ENCODE measurements at places on chromosomes 1 and 21.

DNA sequence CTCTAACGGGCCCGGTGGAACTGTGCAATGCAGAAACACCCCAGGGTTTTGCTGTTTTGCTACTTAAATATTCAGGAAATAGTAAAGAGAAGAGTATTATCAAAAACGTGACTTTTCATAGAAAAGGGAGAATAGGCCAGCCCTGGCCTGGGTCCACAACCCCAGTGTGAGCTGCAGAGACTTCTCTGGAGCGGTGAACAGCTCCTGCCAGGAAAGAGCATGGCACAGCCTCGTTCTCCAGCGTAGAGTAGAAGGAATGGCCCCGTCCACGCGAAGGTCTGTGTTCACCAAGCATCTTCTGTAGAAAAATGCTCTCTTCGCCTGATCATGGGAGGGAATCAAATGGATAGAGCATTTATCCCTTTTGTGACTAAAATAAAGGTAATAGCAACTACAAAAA, 51.4 kb downstream of the PDE9A start:
- DNase-seq, result no peak

GRCh38 chr1:230745071-230745470, 2.1 kb upstream of the CAPN9 start:
- DNase-seq, result no peak

DNA sequence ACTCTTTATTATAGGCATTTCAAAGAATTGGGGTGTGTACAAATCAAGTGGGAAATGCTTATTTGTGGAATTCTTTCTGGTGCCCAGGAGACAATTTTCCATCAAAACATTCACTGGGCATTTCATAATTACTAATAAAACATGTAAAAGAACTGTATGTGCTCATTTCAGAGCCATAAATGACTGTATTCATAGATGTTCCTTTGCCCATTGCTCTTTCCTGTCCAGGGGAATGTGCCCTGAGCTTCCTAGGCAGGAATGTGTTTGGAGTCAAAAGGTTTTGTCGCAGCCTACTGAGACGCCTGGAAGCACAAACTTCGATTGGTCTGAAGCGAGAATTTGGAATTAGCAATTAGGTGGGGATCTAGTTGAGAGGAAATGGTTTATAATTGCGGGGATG, 43.7 kb upstream of the EXOSC10 start:
- no peak for DNase-seq

DNA sequence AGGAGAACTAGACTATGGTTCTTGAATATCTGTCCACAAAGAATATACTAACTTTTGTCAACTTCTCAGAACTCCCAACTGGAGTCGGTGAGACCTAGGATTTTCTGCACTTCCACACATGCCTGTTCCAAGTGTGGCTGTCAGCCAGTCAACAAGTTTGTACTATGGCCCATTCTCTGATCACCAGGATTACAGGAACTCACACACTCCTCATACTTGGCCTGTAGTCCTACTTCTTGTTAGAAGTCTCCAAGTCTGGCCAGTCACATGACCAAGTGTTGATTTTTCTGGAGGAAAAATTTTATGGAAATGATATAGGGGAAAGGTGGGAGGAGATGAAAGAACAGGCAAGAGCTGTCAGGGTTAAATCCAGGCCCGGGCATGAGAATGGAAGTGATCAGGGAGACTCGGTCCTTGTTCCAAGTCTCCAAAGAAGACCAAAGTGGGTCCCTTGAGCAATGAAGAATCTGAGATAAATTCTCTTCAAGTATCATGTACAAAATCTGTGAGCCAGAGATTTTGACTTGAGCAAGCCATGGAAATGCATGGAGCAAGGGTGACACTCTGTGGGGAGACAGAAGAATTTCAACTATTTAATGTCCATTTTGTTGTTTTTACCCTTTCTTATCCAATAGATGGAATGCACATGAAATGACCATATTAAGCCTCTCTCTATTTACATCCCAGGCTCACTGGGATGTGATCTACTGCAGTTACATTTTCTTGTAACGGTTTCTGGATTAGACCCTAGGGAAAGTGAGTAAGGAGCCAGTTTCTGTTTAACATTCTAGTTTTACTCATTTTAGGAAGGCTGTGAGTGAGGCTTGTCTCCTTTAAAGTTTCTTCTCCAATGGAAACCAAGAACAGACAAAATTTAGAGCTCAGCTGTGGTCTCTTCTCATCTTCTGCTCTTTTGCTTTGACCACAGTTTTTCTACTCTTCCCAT, 320.9 kb downstream of the ASTN1 start:
- DNase-seq, result peak; percentile 46

DNA sequence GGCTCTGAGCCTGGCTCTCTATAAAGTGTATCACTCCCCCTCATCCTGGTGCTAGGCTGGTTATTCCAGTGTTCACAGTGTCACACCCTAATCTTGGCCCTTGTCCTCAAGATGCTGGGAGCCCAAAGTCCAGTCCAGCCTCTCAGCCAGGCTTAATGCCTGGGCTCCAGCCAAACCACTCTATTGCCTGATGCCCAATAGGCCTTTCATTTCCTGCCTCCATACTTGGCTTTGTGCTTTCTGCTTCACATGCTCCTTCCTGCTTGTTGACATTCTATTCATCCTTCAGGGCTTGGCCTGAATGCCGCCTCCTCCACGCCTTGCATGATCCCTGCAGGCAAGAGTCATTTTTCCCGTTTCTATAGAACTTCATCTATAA, 1.7 kb downstream of the KLHDC8A start:
- no peak for DNase-seq

DNA sequence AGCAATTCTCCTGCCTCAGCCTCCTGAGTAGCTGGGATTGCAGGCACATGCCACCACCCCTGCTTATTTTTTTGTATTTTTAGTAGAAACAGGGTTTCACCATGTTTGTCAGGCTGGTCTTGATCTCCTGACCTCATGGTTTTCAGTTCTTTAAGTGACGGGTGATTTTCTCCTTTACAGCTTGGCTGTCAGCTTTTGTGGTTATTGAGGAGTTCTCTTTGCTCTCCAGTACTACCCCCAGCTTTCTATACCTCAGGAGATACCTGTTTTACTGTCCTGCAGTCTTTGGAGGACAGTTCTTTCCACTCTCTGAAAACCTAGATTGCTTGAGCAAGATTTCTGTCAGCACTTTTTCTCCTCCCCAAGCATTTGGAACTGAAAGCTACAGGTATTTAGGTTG, 45.9 kb upstream of the EGLN1 start:
- no peak for DNase-seq

Data from ureter (tissue), 1 donor.